A673 (cell line): ENCODE measurements at places on chromosomes 1 and 21.

GRCh38 chr1:245915406-245915805, 591.7 kb downstream of the SMYD3 start:
- peaks cover 3% of the 10 kb centered on the region for H3K36me3 ChIP-seq
- no peak overlapping the region for H3K4me3 ChIP-seq
- no peaks in the 10 kb centered on the region for H3K27me3 ChIP-seq
- H3K27ac ChIP-seq = no peak overlapping the region

DNA sequence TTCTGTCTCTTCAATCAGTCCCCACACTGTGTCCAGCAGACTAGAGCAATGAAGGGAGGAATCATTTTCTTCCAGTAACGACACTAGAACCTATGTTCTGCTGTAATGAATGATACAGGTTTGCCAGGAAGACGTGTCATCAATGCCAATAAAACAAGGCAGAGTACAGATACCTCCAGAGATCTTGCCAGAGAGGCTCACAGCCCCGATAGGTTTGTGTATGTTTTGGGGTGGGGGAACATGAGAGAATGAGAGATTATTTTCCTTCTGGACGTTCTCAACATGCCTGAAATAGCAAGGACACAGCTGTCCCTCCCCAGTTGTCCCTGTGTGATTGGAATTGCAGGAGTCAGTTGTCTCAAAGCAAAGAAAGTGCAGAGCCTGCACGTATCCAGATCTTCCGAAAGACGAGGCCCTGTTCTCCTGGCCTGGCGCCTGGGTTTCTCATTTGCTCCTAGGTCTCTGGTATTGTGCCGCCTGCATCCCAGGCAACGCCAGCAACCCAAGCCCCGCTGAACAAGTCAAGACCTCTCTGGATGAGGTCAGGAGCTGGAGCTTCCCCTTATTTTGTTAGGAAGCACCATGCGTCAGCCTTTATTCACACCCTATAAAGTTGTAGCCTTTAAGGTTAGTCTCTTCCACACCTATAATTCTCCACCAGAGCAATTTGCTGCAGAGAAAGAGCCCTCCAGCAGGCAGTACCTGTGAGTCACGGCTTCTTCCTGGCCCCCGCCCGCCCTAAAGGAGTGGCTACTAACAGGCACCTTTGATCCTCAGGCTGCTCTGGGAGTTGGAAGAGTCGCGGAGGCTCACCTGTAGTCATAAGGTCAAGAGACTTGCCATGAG, 130.5 kb downstream of the TOMM20 start:
- no peaks in the 10 kb centered on the region for H3K27me3 ChIP-seq
- no peak overlapping the region for H3K27ac ChIP-seq
- H3K4me1 ChIP-seq = no peaks in the 10 kb centered on the region
- no peak for DNase-seq

DNA sequence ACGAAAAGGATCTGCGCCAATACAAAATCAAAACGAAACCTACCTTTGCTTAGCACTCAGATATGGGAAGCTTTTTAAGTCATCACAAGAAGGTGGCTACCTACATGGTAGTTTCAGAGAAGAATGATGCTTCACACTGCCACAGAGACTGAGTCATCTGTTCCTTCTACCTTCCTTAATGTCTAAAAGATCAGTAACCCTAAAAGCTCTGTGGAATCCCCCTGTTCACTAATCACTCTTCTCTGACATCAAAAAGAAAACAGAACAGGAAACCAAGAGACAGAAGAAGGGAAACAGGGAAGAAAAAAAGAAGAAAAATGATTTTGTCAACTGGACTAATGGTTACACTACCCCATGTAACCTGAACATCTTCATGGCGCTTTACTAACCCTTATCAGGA, 177.2 kb downstream of the SMYD3 start:
- no peak for DNase-seq
- no peak overlapping the region for H3K4me3 ChIP-seq
- H3K27ac ChIP-seq = no peak overlapping the region
- H3K27me3 ChIP-seq = no peaks in the 10 kb centered on the region
- H3K36me3 ChIP-seq = no peaks in the 10 kb centered on the region
- no peaks in the 10 kb centered on the region for H3K4me1 ChIP-seq

GRCh38 chr21:25735646-25736597, 1.1 kb downstream of the GABPA start:
- no peaks in the 10 kb centered on the region for H3K36me3 ChIP-seq
- peak; percentile 93 for DNase-seq
- peak overlapping the region; percentile 89 for H3K4me3 ChIP-seq
- H3K27ac ChIP-seq = peak overlapping the region; percentile 99
- peaks cover 16% of the 10 kb centered on the region for H3K4me1 ChIP-seq

GRCh38 chr1:106222403-106222802, 834.1 kb upstream of the PRMT6 start:
- peaks cover 7% of the 10 kb centered on the region for H3K4me1 ChIP-seq
- H3K27ac ChIP-seq = no peak overlapping the region
- no peaks in the 10 kb centered on the region for H3K27me3 ChIP-seq
- peak; percentile 71 for DNase-seq
- H3K36me3 ChIP-seq = no peaks in the 10 kb centered on the region
- H3K4me3 ChIP-seq = no peak overlapping the region

DNA sequence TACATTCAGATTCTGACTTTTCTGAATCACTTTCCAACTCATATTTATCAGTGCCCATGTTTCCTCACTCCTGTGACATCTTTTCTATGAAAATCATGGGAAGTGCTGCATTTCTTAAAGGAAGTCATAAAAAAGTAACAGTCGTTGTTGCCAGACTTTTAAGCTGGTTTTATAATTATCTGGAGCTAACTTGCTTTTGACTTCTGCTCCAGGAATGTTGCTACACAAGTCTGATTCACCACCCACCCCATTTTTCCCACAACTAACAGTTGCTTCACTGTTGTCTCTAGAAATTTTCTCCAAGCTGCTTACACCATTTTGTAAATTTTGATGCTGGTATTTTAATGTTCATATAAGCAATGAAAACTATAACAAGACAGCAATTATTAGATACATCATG, 12.2 kb downstream of the FCRLB start:
- no peak overlapping the region for H3K4me3 ChIP-seq
- H3K36me3 ChIP-seq = no peaks in the 10 kb centered on the region
- H3K27ac ChIP-seq = no peak overlapping the region
- DNase-seq = peak; percentile 58
- peaks cover 11% of the 10 kb centered on the region for H3K4me1 ChIP-seq

DNA sequence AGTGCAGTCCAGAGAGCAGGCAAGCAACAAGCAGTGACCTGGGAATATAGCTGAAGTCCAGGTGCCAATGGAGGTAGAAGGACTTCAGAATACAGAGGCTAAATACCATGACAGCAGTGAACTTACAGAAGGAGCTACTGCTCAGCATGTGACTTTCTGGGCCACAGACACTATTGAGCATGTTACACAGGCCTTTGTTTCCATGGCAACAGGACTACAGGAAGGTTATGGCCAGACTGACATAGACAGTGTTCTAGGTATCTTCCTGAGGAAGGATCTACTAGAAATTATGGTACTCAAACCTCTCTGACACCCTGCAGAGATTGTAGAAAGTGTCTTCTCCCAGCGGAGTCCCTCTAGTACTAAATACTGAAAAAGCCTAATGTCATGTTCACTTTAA, 11.0 kb downstream of the OR2M5 start:
- H3K27me3 ChIP-seq = no peaks in the 10 kb centered on the region
- no peaks in the 10 kb centered on the region for H3K4me1 ChIP-seq
- no peak for DNase-seq
- H3K27ac ChIP-seq = no peak overlapping the region
